Fibroblast of lung (primary cell): ENCODE measurements at places on chromosomes 1 and 21.

DNA sequence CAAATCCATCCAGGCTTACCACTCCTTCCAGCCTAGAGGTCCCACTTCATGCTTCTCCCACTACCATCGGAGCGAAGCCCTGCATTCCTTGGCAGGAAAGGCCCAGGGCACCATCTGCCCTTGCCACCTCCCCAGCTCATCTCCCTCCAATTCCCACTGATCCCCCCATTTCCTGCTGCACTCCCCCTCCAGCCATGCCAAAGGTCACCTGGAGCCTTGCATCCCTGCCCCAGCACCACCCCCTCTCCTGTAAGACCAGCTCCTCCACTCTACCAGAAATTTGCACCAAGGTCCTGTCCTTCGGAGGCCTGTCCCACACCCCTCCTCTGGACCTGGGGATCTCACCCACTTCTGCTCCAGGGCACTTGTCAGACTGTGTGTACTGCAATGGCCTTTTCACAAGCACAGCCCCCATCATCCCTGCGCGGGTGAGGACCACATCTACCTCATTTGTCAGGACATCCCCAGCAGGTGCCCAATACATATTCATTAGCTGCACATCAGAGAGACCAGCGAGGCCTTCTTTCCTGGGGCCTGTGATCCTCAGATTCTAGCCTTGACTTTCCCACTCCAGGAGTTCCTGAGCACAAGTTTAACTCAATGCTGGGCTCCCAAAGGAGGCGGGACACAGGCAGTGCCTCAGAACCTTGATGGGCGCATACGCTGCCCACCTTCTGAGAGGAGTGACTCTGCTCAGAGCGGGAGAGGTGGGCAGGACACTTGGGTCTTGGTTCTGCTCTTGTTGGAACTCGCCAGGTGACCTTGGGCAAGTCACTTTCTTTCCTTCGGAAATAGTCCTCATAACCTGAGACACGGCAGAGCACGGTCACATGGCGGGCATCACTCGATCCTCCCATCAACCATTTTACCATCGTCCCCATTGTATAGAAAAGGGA lies 49.9 kb upstream of the EDN2 start:
- no peak for DNase-seq

- no peak for DNase-seq
Measured at GRCh38 chr1:215417122-215417521, 150.0 kb upstream of the KCTD3 start.

GRCh38 chr1:77781683-77782082 lies 2.2 kb downstream of the MIGA1 start:
- no peak for DNase-seq

DNA sequence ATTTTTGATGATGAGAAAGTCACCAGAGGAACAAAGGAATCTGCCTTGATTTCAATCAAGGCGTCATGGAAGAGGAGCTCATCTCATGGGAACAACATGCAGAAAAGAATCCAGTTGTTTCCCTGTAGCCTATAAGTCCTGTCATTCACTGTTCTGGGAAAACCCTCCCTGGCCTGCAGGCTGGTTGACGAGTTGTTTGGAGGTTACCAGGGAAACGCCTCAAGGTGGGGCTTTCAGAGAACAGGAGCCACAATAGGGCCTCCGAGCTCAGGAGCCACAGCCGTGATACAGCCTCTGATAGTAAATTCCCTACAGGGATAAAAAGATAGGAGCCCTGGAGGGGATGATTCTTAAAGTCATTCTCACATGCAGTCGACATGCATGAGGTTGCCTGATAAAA lies 135.2 kb downstream of the PSMG1 start:
- peak; percentile 66 for DNase-seq

DNA sequence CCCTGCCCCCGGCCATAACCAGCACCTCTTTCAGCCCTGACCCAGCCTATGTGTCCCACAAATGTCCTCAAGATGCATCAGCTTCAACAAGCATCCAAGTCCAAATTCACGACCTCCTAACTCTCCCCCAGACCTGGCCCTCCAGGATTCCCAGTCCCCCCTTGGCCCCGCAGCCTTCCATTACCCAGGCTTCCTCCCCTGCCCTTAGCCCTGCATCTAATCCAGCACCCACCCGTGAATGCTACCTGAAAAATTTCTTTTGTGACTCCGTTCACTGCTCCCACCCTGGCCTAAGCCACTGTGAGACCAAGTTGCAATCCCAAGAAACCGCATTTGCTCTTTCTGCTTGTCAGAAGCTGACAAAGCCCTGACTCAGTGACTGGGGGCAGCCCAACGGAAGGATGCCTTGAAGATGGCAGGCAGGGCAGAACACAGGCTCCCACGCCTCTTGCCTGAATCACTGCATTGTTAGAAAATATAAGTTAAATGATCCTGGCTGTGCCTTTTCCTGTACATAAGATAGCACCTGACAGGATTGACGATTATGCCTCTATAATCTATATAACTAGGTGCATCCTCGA lies 939 bp upstream of the MFAP2 start:
- peak; percentile 71 for DNase-seq

- DNase-seq, result no peak
Measured at GRCh38 chr1:39490596-39491145, 765 bp upstream of the BMP8A start.

DNA sequence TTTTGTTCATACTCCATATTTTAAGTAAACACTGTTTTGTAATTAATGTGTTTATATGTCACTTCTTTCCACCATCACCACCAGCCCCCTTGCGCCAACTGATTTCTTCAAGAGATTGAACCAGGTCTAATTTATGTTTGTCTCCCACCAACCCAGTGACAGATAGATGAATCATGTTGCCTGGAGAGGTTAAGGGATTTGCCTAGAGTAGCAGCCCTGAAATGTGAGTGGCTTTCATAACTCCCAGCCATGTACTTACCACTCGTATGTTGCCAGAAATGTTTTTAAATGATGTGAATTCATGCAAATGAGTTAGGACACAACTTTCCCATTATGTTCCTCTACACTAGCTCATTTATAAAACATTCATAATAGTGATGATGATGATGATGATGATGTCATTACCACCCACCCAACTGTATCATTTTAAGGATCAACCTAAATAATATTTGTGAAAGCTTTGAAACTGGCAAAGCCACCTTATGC lies 86.9 kb downstream of the LRRC8D start:
- DNase-seq, result peak; percentile 60

GRCh38 chr21:25850126-25850842 lies 115.5 kb downstream of the GABPA start:
- no peak for DNase-seq

DNA sequence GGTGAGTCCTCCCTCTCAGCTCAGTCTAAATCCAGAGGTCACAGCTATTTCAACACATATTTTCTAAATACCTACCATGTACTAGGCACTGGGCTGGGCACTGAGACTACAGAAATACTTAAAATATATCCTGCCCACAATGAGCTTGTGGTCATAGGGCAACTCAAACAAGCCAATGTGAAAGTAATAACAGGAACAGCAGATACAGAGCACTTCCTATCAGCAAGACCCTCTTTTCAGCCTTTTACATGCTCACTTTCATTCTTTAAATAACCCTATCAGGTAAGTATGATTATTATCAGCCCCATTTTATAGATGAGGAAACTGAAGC lies 71.9 kb downstream of the CD34 start:
- DNase-seq, result no peak

DNA sequence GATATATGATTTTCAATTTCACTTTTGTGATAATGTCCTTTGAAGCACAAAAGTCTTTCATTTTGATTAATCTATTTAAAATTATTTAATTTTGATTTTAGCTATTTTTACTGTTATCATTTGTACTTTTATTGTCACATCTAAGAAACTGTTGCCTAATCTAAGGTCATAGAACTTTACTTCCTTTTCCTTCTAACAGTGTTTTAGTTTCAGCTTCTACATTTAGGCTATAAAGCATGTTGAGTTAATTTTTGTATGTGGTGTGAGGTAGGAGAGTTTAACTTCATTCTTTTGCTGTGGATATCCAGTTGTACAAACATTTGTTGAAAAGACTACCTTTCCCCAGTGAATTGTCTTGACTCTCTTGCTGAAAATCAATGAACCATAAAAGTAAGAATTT lies 204.5 kb downstream of the TM2D1 start:
- no peak for DNase-seq

DNA sequence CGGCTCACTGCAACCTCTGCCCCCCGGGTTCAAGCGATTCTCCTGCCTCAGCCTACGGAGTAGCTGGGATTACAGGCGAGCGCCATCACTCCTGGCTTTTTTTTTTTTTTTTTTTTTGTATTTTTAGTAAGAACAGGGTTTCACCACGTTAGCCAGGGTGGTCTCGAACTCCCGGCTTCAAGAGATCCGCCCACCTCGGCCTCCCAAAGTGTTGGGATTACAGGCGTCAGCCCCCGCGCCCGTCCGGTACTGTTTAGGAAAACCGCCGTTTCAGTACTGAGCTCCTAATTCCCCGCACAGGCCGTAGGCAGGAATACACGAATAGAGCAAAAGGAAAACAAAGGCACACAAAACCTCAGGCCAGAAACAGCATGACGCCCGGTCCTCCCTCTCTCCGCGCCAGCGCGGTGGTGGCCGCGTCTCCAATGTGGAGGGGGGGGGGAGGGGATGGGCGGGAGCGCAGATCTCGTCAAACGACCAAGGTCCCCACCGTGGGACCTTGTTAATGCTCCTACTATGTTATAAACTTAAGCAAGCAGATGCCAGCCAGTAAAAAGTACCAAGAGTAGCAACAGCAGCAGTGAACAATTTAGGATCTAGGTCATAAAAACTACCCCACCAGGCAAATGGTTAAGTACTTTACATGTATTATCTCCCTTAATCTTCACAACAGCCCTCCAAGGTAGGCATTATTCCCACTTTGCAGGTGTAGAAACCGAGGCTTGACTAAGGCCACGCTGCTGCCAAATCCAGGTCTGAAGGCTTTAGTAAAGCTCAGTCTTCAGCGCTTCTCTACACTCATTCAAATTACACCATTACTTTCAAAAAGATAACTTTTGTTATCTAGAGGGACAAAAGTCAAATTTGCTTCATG lies 648 bp upstream of the ADAR start:
- DNase-seq, result peak; percentile 64
